Activated CD4-positive, CD25-positive, alpha-beta regulatory T cell treated with anti-CD3 and anti-CD28 coated beads, Interleukin-2, amount 50 U/mL, for 72 hours (primary cell): ENCODE measurements at places on chromosomes 3 and 15.

DNA sequence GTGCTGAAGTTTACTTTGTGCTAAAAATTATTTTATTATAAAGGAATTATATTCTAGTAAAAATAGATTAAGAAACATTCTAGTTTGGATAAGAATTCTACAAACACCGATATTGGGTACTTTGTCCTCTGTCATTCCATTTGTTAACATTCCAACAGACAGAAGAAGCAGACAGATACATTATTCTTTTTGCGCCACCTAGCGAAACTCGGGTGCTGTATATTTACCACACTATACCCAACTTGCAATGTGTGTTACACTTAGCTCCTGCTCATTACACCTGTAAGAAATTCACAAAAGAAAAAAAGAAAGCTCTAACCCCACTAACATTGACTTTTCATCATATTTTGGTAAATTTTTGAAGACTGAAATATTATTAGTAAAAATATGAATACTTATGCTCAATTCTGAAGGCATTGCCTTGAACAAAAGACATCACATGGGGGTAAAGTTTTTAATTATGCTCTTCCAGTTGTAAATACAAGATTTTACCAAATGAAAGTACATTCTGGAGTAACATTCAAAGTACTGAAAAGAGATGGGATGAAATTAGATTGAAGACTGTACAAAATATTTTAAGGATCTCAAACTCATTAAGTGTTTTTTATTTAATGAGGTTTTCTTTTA is 136.5 kb upstream of the MLF1 start:
- DNase-seq, result no peak

GRCh38 chr3:129424185-129424841 is 4.1 kb downstream of the EFCAB12 start:
- no peak for DNase-seq

DNA sequence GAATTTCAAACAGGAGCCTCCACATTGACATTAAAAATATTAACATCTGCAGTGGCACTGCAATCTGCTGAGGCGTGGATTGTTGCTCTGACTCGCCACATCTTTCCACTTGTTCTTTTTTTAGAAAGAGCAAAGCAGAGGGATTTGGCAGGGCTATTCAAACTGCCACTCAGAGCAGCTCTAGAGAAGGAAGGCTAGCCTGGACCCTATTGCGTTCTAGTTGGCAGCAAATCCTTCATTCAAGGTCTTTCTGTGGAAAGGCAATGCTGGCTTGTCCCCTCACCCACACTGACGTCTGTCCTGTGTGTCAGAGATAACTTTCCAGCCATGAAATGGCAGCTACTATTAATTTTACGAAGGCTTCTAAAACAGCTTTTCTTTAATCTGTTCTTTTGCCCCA is 483.2 kb upstream of the SGO1 start:
- no peak for DNase-seq

- DNase-seq, result no peak
These were observed 2.7 kb upstream of the LIPH start for GRCh38 chr3:185555101-185555501.

DNA sequence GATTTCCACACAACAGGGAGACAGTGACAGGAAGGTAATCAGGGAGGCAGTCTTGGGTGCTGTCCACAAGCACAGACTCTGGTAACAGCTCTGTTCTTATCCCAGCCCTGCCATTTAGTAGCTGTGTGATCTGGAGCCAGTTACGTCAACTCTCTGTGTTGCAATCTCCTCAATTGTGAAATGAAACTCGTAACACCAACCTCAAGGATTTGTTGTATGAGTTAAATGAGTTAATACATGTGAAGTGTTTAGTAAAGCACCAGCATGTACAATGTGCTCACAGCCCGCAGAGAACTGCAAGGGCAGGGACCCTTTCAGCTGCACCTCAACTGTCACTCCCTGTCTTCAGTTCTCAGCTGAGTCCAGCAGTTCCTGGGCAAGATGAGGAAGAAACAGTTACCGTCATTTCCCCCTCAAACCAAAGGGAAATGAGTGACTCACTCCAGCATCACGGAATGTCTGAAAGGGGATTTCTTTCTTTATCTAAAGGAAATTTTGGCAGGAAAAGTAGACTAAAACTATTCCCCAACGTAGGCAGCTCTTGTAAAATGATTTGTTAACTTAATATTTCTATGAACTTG is 39.9 kb upstream of the MB21D2 start:
- no peak for DNase-seq

- no peak for DNase-seq
These were observed 47.0 kb downstream of the PSMD6 start for GRCh38 chr3:63976161-63976871.

DNA sequence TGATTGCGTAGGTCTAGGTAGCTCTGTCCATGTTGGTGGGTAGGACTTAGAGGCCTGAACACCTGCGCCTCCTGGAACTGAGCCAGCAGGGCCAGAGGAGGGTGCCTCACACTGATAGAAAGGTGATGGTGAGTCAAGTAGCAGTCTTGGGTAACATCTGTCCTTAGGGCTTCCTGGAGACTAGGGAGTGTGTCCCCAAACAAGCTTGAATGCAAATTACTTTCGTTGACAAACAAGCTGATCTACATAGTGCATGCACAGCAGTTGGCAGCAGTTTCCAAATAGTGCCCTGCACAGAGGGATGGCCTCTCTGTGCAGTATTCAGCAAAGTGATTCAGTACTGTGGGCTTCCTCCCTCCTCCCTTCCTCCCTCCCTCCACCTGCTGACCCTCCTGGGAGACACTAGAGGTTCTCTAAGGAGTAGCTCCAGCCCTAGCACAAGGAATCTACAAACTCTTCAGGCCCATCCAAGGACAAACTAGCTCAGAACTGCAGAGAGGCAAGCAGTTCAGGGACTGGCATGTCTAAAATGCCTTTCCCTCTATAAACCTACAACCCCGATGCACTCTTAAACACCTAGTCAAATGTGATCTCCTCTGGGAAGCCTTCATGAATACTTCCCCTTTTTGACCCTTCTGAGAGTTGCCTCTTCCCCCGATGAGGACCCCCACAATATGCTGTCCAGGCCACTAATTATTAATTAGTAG is 61.0 kb downstream of the TLE3 start:
- no peak for DNase-seq
